ENCODE measurements at places on chromosomes 5 and 9.

DNA sequence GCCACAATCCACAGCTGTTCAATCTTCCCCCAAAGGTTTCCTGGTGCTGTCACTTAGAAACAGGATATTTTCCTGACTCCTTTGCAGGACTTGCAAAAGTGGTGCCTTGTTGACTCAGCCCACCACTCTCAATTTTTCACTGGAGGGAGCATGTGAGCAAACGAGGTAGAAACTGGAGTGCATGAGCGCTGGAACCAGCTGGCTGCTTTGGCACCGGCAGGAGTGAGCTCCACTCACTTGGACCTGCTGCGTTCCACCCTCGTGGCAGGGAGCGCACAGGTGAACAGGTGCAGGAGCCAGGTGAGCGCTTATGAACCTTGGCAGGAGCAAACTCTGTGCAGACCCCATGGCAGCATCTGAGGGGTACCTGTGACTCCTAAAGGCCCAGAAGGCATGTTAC, 364.1 kb upstream of the RORB start:
- DNase-seq, result no peak

GRCh38 chr9:2014696-2015580, at the start of gene SMARCA2:
Gene SMARCA2, plus strand, starts transcription at chr9:2015347. Its CDS starts 13,676 bp downstream, at chr9:2029023.
- peak; percentile 92 for DNase-seq

- no peak for DNase-seq
These were observed 24.0 kb upstream of the ASPN start for GRCh38 chr9:92506184-92506857.

- peak; percentile 27 for DNase-seq
These were observed 481 bp downstream of the MRPL36 start for GRCh38 chr5:1799110-1799601.

DNA sequence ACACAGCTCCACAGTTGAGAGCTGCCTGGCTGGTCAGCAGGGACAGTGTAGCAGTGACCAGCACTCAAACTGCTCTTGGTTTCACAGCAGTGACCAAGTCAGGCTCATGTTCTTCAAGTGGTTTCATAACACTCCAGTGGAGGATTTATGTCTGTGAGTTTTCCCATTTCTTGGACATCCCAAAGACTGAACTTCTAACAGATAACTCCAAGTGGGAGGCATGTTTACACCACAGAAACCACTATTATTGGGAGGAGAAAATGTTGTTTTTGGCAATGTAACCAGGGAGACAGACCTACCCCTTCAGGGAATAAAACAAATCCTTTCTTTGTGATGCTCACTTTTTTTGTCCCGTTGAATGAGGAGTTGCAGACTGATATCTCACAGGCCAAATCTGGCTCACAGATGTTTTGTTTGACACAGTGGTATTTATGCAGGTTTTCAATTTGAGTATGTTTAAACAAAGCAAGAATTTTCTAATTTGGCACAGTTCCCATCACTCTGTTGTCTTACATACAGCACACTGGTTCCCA, 141.5 kb downstream of the RMI1 start:
- no peak for DNase-seq

GRCh38 chr5:88691230-88691582, 191.8 kb downstream of the MEF2C start:
- DNase-seq, result no peak

GRCh38 chr5:93785475-93785874, 44.1 kb upstream of the POU5F2 start:
- no peak for DNase-seq

GRCh38 chr9:126886897-126887296, 26.5 kb downstream of the ZBTB34 start:
- no peak for DNase-seq

GRCh38 chr5:159098603-159099436, 896 bp downstream of the EBF1 start:
- DNase-seq, result peak; percentile 21

DNA sequence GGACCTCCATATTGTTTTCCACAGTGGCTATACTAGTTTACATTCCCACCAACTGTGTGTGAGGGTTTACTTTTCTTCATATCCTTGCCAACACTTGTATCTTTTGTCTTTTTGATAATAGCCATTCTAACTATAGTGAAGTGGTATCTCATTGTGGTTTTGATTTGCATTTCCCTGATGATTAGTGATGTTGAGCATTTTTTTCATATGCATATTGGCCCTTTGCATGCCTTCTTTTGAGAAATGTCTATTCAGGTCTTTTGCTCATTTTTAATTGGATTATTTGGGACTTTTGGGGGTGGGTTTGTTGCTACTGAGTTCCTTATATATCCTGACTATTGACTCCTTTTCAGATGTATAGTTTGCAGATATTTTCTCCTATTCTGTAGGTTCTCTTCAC, 44.4 kb downstream of the FEM1C start:
- no peak for DNase-seq

- no peak for DNase-seq
These were observed 35.4 kb upstream of the TGFBI start for GRCh38 chr5:135993335-135993879.

GRCh38 chr5:152622628-152623027, 217.5 kb upstream of the NMUR2 start:
- no peak for DNase-seq

GRCh38 chr5:134975843-134976242, 8.1 kb downstream of the CATSPER3 start:
- no peak for DNase-seq

DNA sequence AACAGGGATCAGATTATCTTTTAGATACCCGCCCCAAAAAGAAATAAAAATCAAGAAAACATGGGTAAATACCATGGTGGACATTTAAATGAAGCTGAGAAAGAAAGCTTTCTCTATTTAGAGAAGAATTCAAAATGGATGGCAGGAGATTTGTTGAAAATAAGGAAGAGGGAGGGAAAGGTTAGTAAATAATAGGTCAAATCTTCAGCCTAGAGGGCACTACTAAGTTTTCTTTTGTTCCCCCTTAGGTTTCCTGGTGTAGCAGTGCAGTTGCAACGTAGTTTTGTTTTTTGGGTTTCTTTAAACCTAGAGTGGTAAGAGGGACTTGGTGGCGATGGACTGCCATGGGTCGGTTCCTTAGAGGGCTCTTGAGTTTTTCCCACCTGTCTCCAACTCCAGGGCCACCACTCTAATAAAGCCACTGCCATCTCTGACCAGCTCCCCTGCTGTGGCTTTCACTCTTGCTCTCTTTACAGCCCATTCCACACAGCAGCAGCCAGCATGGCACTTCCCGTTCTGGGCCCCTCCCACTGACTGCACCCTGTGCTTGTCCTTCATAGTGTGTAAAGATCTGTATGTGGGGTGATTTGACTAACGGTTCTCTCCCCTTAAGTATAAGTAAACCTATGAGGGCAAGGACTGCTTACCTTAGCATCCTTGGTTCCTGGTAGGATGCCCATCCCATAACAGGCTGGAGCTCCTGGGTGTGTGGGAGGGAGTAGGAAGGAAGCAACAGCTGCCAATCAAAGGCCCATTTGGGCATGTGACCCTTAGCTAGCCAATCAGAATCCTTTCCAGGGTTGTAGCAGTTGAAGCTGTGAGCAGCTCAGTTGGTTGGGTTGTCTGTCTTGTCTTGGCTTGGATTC, 118.3 kb downstream of the SLC1A3 start:
- DNase-seq, result no peak

DNA sequence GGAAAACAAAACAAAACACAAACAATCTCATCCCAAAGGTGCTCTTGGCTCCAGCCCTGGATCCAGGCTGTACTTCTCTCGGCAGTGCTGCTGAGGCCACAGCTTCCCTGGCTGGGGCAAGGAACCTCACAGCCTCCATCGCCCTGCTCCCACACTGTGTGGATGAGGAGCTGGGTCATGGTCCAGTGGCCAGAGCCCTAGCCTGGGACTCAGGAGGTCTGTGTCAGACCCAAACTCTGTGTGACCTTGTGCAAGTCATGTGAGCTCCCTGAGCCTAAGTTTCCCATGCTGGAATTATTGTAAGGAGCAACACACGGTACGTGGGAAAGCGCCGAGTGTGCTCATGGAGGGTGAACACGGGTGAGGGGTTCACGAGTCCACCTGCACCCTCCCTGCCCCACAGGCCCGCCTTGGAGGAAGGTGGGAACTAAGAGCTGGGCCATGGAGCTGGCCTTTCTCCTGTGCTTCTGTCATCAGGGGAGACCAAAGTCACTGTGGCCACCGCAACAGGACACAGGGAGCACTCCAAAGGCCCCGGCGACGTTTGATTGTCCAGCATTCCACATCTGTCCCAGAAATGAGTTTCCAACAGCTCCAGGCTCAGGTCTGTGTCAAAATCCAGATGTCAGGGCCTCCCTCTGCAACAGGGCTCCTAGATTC, 26.2 kb upstream of the SMU1 start:
- no peak for DNase-seq

DNA sequence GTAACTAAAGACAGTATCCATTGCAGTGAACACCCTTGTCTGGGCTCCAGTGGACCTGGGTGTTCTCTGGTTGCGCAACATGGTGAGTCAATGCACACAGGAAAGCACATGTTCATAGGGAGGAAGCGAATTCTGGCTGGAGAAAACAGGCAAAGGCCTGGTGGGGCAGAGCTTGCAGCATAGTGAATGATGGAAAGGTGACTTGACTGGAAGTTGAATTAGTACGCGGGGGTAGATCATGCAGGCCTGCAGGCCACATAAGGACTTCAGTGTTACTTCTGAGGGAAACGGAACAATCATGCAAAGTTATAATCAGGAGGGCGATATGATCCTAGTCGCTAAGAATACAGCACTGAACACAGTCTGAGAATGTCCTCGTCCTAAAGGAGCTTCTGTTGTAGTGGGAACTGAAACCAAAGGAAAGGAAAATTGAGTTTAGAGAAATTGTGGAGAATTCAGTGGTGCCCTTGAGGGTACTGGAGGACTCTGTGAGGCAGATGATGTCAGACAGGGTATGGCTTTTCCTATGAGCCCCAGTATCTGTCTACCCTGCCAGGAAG, 71.9 kb upstream of the RANBP3L start:
- DNase-seq, result no peak

- no peak for DNase-seq
These were observed 25.9 kb downstream of the HOMER1 start for GRCh38 chr5:79488058-79488457.

- no peak for DNase-seq
These were observed 107.0 kb downstream of the MARCHF11 start for GRCh38 chr5:16072616-16073015.

DNA sequence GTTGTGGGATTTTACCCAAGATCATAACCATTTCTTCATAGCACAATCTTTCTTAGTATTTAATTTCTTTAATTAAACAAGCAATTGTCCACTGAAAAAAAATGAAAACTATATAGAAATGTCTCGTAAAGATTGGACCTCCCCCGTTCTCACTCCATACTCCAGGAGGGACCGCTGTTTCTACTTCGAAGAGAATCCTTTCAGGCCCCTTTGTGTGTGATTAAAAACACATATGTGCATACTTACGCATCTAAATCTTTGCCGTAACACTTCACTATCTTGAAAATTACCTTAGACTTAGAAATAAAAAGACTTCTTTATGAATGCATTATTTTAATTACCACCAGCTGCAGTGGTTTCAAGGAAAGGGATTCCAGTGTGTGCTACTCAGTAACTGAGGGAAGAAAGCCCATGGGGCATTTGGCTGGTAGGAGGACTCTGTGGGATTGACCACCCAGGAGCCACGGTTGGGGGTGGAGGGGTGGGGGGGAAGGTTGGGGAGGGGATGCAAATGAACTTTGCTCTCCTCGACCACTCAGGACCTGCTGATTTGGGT, 209.1 kb downstream of the FAM114A2 start:
- no peak for DNase-seq

GRCh38 chr5:59036274-59036961, 453.5 kb downstream of the RAB3C start:
- DNase-seq, result no peak

- DNase-seq, result no peak
These were observed 684 bp downstream of the TOR1B start for GRCh38 chr9:129803676-129804060.

DNA sequence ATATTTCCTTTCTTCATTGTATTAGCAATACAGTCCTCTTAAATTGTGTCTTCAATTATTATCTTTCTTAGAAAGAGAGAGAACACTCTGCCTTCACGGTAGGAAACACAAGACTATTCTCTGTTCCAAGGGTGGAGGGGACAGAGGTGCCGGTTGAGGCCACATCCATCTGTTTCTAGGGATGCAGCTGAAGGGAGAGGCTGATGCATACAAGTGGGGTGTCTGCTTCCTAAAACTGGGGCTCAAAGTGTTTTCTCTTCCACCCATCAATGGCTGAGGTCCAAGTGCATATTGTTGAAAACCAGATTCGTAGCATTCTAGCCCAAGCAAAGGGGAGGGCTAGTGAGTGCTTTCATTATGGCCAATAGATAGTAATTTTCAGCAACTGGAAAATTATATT, 9.5 kb downstream of the IRX2 start:
- DNase-seq, result no peak

GRCh38 chr9:38761339-38761738, 41.4 kb upstream of the FAM240B start:
- DNase-seq, result no peak

GRCh38 chr5:154257046-154257445, 66.5 kb downstream of the GALNT10 start:
- no peak for DNase-seq

DNA sequence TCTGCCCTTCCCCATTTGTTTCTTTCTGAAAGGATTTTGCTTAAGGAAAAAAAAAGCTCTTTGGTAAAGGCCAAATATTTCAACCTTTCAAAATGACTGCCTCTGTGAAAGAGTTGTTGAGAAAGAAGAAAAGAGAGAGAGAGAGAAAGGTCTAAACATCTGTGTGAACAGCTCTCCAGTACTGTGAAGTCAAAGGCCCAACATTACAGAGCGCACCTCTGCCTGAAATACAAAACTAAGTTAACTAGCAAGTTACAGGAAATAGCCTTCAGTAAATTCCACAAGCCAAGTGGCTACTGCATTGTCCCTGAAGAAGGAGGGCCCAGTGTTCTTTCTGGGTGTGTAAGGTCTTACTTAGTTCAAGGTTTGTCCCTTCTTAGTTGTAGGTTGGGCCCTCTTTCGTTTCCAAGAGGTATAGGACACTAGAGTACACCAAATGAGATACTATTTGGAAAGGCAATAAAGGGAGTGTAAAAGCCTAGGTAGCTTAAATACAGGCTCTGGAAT, 104.4 kb downstream of the THBS4 start:
- DNase-seq, result no peak

GRCh38 chr9:137722481-137722880, 103.7 kb downstream of the EHMT1 start:
- DNase-seq, result no peak

- no peak for DNase-seq
These were observed 333.6 kb downstream of the CSNK1G3 start for GRCh38 chr5:123845356-123846100.

DNA sequence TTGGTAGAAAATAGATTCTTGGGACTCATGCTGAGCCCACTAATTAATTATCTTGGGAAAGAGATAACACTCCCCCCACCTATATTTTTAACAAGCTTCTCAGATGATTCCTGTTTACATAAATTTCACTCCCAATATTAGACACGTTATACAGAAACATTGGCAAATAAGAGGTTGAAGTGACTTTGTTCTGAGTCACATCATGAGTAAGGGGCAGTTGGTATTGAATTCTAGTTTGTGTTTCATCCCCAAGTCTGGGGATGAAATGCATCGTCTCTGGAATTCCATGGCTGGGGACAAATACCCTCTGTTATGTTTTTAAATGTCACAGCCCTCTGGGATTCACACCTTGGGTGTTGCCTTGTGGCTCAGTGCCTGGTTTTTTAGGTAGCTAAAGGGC, 41.0 kb downstream of the BASP1 start:
- DNase-seq, result no peak

- no peak for DNase-seq
These were observed 59.7 kb downstream of the PCSK1 start for GRCh38 chr5:96373381-96373733.

- DNase-seq, result no peak
These were observed 316.2 kb downstream of the ARL15 start for GRCh38 chr5:53994148-53994547.

GRCh38 chr9:114742947-114743346, 61.0 kb upstream of the TEX48 start:
- no peak for DNase-seq

All from stimulated activated CD8-positive, alpha-beta memory T cell treated with anti-CD3 and anti-CD28 coated beads, Interleukin-15, amount 100 ng/mL, for 4 hours (primary cell).